NCI-H1417 (cell line): ENCODE measurements at places on chromosomes 3 and 15.

DNA sequence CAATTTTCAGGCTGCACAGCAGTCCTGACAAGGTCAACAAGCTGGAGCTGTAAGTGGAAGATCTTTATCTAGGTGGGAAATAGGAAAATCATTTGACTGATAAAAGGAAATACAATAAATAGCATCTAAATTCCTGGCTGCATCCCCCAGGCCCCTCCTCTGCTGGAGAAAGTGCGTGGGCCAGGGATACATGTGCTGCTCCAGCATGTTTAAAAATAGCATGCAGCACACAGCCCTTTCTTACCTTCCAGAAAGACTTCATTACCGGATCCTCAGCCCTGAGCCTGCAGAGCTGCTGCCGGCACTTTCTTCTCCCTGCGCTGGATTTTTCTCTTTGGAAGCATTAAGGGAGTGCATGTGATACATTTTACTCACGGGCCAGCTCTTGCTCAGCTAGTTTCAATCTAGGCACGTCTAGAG lies 77.3 kb downstream of the HMG20A start:
- DNase-seq: no peak

DNA sequence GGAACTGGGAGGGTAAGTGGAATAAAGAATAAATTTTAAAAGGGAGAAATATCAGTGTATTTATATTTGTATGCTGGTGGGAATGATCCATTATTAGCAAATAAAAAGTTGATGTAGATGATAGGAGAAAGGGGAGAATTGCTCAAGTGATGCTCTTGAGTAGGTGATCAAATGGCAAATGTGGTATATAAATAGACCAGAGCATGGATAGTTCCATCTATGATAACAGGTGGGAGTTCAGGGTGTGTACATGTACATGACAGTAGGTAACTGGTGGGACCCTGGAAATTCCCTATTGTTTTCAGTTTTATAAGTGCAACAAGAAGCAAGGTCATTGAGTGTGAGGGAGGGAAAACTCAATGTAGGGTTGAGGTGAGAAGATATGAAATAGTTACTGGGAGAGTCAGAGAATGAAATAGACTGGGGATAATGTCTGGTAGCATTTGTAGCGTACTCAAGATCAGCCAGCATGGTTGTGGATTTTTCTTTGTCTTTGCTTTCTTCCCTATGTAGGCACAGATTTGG lies 31.3 kb upstream of the EBLN2 start:
- no peak for DNase-seq

GRCh38 chr3:119025171-119025795 lies 9.4 kb downstream of the IGSF11 start:
- no peak for DNase-seq

DNA sequence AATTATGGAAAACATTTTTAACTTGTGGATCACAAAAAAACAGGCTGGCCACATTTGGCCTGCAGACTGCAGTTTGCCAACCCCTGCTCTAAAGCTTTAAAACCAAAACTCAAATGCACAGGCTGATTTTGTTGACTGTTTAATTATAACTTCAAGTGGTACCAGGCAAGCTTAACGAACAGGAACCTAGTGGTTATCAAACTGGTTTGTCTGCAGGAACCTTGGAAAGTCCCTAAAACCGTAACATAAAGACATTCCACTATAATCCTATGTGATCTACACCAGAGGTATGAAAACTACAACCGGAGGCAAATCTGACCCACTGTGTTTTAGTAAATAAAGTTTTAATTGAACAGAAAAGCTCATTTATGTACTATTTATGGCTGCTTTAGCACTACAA lies 52.4 kb downstream of the TBL1XR1 start:
- peak; percentile 17 for DNase-seq

DNA sequence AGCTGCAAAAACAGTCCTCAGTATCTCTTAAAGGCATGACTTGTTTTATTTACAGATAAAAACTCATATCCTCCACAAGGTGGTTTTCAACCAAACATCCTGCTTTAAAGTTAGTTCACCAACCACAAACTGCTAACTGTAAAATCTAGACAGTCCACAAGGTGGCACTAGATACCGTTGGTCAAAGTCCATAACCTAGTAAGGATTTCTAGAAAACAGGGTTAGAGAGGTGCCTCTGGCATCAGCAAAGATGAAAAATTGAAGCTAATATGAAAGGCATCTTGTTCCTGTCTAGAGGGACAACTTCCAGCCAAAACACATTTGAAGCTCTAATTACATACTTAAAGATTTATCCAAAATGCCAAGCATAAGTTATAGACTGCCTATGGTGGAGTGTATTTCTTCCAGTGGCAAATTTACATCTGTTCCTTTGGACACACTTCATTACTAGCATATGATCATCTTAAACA lies 56.0 kb downstream of the ZMAT3 start:
- DNase-seq: peak; percentile 78

GRCh38 chr15:42549032-42549491 lies 424 bp downstream of the HAUS2 start:
- no peak for DNase-seq

- DNase-seq: no peak
Measured at GRCh38 chr15:58302832-58303231, 129.0 kb upstream of the LIPC start.

GRCh38 chr3:192372616-192373015 lies 354.7 kb downstream of the FGF12 start:
- peak; percentile 29 for DNase-seq

DNA sequence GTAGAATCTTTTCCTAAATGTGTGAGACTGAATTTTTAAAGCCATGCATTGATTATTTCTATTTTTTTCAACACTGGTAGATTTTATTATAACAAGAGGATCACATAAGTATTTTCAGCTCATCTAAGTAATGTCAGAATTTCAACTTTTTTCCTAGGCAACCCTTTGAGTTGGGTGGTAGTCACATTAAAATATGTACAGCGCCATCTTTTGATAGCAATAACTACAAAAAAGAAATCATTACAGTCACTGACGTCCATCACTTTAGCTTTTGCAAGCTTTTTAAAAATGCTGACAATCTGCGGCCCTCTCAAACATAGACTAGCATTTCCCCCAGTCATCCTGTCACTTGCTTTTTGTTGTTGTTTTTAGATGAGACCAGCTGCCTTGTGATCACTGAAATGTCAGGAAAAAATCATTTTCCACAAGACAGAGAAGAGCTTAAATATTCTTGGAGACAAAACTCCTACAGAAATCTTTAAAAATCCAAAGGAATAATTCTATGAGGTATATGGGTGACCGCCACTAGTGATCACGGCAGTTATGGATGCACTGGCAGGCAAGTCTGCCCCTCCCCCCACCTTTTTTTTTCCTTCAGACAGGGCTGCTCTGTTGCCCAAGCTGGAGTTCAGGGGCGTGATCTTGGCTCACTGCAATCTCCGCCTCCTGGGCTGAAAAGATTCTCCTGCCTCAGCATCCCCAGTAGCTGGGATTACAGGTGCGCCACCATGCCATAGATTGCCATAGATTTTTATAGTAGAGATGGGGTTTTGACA lies 384.0 kb upstream of the KCNMB2 start:
- DNase-seq: no peak
